A549 treated with CORT108297 at 1 μM for 4 hours (cell line): ENCODE measurements at places on chromosomes 16 and 17. TPM values are rescaled to one million over a fixed set of nuclear protein-coding genes. Genes with fewer than 3 reads are reported as not detected.

The GGNBP2 gene
- total RNA-seq = 54.4 to 68.7 TPM (median 62.3 TPM) in 5 replicates

The PRCD gene
- 0.22 TPM in 1 of 5 replicates, not detected in the others for total RNA-seq

The SSTR5 gene
- 0.25 to 0.37 TPM (median 0.33 TPM) in 5 replicates for total RNA-seq

The MYH8 gene
- not detected in 5 replicates for total RNA-seq

The TBC1D3C gene
- not detected in 5 replicates for total RNA-seq

The NTN3 gene
- total RNA-seq = 0.05 to 0.07 TPM in 2 of 5 replicates, not detected in the others

The ITGB4 gene
- total RNA-seq = 48.5 to 68.4 TPM (median 60.7 TPM) in 5 replicates

The ADGRG1 gene
- total RNA-seq = 157 to 234 TPM (median 197 TPM) in 5 replicates

The CRHR1 gene
- total RNA-seq = 0.13 to 0.16 TPM (median 0.14 TPM) in 3 of 5 replicates, not detected in the others

The PRAC2 gene
- not detected in 5 replicates for total RNA-seq

The FLII gene
- total RNA-seq = 232 to 268 TPM (median 246 TPM) in 5 replicates

The WSCD1 gene
- 2.6 to 4.4 TPM (median 4.1 TPM) in 5 replicates for total RNA-seq

The TMEM238L gene
- total RNA-seq = not detected in 5 replicates

The KDM6B gene
- total RNA-seq = 14.0 to 19.7 TPM (median 16.6 TPM) in 5 replicates
